ENCODE measurements at places on chromosomes 7 and 10. TPM values are rescaled to one million over a fixed set of nuclear protein-coding genes. Genes with fewer than 3 reads are reported as not detected.

DNA sequence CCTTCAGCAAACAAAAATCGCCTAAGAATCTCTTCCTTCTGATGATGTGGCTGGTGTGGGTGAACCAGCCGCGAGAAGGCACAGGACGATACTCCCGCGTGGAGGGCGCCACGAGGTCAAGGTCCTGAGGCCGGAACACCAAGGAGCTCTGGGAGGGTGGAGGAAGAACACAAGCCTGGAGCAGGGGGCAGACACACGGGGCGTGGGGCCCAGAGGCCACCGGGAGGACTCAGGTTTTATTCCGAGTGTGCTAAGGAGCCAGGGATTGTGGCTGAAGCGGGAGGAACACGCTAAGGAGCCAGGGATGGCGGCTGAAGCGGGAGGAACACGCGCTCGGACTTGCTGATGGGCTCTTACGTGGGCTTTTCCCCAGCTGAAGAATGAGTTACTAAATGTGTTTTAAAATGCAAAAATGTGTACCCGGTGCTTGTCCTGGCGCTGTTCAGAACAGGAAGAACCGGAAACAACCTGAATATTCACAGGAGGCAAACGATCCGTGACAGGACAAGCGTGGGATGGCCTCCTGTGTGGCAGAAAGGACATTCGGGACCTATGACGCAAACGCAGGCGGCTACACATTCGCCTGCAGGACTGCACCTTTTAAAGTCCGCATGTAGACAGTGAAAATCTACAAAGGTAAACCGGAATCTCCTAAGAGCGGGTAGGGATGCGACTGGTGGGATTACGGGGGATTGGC is 64.0 kb downstream of the MAD1L1 start:
- no peak for DNase-seq

- no peak for DNase-seq
These were observed 214.8 kb downstream of the DGKB start for GRCh38 chr7:14687777-14688176.

- DNase-seq: no peak
These were observed 133.0 kb upstream of the ZNF32 start for GRCh38 chr10:43781480-43782361.

DNA sequence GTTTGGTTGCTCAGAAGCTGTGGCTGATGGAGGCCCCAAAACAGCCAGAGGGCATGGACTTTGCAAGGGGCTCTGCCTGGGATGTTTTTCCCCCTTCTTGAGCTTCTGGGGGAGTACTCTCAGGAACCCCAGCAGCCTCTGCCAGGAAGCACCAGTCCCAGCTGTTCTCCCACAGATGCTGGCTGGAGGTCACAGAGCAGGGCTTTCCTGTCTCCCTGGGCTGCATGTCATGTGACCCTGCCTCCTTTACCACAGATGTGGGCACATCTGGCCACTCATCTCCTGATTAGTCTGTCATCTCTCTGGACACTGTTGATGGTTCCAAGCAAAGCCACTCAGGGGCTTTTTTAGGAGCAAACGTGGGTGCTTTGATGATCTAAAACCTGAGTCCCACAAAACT is 136.7 kb downstream of the NEURL1 start:
- no peak for DNase-seq

Gene SFTPA2
- total RNA-seq: not detected

Gene CD36
- 6.8 TPM for total RNA-seq
